Thoracic aorta (tissue), 2 donors: ENCODE measurements at places on chromosomes 12 and 14. TPM values are rescaled to one million over a fixed set of nuclear protein-coding genes. Genes with fewer than 3 reads are reported as not detected.

DNA sequence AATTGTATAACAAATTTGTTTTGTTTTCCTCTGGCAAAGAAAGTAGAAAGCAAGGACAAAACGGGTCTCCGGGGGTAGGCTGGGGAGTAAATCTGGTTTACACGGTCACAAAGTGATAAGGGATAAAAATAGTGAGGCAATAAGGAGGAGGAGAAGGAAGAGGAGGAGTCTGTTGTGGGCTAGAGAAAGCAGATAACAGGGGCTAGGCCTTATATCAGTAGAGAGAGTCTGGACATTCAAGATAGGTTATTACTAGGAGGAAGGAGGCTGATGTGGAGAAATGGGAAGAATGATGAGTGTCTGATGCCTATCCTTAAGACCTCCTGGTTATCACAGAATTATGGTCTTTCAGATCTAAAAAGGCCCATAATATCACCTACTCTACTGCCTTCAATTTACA lies 83.2 kb upstream of the SSTR1 start:
- no peak for DNase-seq
- no peak overlapping the region for H3K4me3 ChIP-seq
- H3K27me3 ChIP-seq: no peaks in the 10 kb centered on the region

DNA sequence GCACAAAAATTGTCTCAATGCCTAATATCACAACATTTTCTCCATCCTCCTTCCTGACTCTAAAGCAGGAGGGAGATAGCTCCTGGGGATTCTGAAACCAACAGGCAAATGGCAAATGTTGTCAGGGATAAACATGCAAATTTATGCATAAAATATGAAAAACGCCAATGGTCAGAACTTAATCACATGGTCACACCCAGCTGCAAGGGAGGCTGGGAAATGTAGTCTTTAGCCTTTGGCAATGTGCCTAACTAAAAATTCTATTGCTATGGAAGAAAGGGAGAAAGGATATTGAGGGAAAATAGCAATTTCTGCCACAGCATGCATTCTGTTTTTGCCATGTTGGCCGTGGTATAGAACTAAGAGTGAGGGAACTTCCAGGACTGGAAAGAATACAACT lies 11.7 kb upstream of the OASL start:
- H3K4me1 ChIP-seq: no peaks in the 10 kb centered on the region
- no peaks in the 10 kb centered on the region for H3K36me3 ChIP-seq
- no peak for DNase-seq
- H3K27me3 ChIP-seq: no peaks in the 10 kb centered on the region

SUPT16H gene
- total RNA-seq: 87.3 TPM

DNA sequence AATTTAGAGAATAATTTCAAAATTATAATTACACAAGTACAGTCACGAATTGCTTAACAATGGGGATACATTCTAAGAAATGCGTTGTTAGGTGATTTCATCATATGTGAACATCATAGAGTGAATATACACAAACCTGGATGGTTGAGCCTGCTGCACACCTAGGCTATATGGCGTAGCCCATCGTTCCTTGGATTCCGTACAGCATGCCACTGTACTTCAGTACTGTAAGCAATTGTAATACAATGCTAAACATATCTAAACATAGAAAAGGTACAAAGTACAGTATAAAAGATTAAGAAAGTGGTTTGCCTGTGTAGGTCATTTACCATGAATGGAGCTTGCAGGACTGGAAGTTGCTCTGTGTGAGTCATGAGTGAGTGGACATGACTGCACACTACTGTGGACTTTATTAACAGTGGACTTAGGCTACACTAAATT lies 286.2 kb downstream of the CACNA1C start:
- H3K36me3 ChIP-seq: no peaks in the 10 kb centered on the region
- no peaks in the 10 kb centered on the region for H3K27me3 ChIP-seq
- no peak overlapping the region for H3K4me3 ChIP-seq
- peaks cover 99% of the 10 kb centered on the region for H3K4me1 ChIP-seq
- DNase-seq: no peak

DNA sequence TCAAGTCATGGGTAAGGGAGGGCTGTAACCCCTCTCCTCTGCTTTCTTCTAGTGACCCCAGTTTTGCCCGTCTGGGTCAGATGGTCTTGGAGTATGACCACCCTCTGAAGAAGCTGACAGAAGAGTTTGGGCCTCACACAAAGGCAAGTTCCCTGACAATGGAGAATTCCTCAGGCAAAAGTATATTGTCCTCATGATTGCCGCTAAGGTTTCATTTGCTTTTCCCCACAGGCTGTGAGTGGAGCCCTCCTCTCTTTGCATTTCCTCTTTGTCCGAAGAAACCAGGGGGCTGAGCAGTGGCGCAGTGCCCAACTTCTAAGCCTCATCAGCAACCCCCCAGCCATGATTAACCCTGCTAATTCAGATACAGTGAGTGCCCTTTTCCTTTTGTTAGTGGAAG lies 12.1 kb downstream of the NCKAP1L start:
- no peak overlapping the region for H3K27ac ChIP-seq
- H3K36me3 ChIP-seq: no peaks in the 10 kb centered on the region
- no peak overlapping the region for H3K4me3 ChIP-seq
- H3K4me1 ChIP-seq: no peaks in the 10 kb centered on the region

GRCh38 chr12:52951126-52951525 lies 2.2 kb downstream of the KRT18 start:
- H3K4me3 ChIP-seq: no peak overlapping the region
- no peak overlapping the region for H3K27ac ChIP-seq
- no peaks in the 10 kb centered on the region for H3K36me3 ChIP-seq
- peaks cover 11% of the 10 kb centered on the region for H3K4me1 ChIP-seq
- no peaks in the 10 kb centered on the region for H3K27me3 ChIP-seq

PRMT5 gene
- total RNA-seq: 27.8 TPM

MGAT2 gene
- 45.9 TPM for total RNA-seq

DNA sequence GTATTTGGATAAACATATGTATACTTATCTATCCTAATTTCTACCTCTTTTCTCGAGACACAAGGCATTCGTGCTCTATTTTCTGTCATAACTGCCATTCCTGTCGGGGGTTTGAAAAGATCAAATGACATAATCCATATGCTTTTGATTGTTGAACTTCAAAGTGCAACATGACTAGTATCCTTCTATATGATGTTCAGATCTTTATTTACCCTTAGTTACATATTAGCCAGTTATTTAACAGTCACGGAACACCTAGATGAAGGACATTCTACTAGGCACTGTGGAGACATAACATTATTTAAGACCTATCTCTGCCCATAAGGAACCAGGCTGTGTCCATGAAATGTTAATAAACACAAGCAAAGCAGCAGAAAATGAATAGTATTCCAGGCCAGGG lies 11.2 kb upstream of the GRIN2B start:
- DNase-seq: no peak
- H3K36me3 ChIP-seq: no peaks in the 10 kb centered on the region
- H3K4me1 ChIP-seq: no peaks in the 10 kb centered on the region
- H3K4me3 ChIP-seq: no peak overlapping the region
- no peak overlapping the region for H3K27ac ChIP-seq

DNA sequence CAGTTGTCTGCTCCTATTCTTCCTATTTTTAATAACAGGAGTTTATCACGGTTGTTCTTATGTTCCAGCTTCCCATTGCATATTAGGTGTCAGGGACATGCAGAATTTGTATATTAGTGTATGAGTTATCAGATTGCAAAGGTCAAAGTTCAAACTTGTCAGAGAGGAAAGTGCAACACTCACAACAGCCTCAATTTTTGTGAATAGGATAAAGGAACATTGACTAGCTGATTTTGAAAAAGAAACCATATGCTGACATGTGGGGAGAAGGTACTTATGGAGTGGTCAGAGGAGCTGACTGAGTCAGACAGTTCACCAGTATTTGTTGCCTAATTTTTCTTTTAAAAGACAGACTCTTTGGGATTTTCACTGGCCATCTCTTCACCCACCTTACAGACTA lies 222.1 kb downstream of the C12orf50 start:
- no peak overlapping the region for H3K4me3 ChIP-seq
- H3K27me3 ChIP-seq: no peaks in the 10 kb centered on the region
- no peak for DNase-seq

DNA sequence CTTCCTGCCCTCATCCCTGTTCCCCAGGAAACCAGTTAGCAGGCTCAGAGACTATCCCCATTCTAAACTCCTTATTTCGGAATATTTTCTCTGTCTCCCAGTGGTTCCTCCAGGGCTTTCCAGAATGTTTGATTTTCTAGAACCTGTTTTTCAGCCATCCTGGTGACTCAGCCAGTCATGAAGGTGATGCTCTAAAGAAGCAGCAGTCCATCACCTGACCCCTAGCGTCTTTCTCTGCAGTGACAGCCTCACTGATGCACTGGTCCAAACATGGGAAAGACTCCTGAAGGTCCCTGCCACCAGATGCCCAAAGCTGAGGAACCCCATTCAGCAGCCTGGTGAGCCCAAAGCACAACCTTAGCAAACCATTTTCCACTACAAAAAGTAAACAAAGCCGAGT lies 212.6 kb downstream of the PHETA1 start:
- no peak overlapping the region for H3K27ac ChIP-seq
- DNase-seq: no peak
- no peaks in the 10 kb centered on the region for H3K36me3 ChIP-seq
- H3K27me3 ChIP-seq: no peaks in the 10 kb centered on the region

- H3K36me3 ChIP-seq: no peaks in the 10 kb centered on the region
- no peak for DNase-seq
- no peak overlapping the region for H3K4me3 ChIP-seq
- H3K27me3 ChIP-seq: no peaks in the 10 kb centered on the region
Measured at GRCh38 chr12:3295225-3295624, 195.8 kb upstream of the PRMT8 start.

- H3K4me3 ChIP-seq: no peak overlapping the region
- no peaks in the 10 kb centered on the region for H3K36me3 ChIP-seq
- no peaks in the 10 kb centered on the region for H3K27me3 ChIP-seq
- no peak for DNase-seq
Measured at GRCh38 chr12:6187948-6188793, 12.0 kb upstream of the CD9 start.

DDX55 gene
- total RNA-seq: 20.6 TPM

- DNase-seq: no peak
- no peaks in the 10 kb centered on the region for H3K27me3 ChIP-seq
- no peak overlapping the region for H3K27ac ChIP-seq
- H3K4me1 ChIP-seq: no peaks in the 10 kb centered on the region
- H3K36me3 ChIP-seq: no peaks in the 10 kb centered on the region
- H3K4me3 ChIP-seq: no peak overlapping the region
Measured at GRCh38 chr12:108591267-108591980, 6.5 kb downstream of the TMEM119 start.

DNA sequence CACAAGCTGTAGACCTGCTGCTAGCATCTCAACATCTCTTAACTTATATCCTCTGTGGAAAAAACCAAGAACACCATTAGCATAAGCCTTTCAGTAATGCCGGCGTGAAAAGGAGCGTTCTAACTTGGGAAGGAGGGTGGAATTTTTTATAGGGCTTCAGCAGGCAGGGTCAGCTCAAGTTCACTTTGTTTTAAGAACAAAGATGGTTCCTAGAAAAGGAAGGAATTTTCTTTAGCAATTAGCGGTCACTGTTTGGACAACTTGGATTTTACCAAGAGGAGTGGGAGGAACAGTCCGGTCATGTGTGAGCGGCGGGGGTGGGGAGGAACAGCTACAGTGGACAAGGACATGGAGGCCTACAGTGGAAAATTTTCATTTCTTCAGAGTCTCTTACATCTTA lies 35.9 kb downstream of the BBS10 start:
- H3K27me3 ChIP-seq: no peaks in the 10 kb centered on the region
- H3K27ac ChIP-seq: no peak overlapping the region
- no peaks in the 10 kb centered on the region for H3K36me3 ChIP-seq
- H3K4me1 ChIP-seq: no peaks in the 10 kb centered on the region

- no peaks in the 10 kb centered on the region for H3K4me1 ChIP-seq
- H3K27me3 ChIP-seq: no peaks in the 10 kb centered on the region
- DNase-seq: no peak
- H3K36me3 ChIP-seq: no peaks in the 10 kb centered on the region
- no peak overlapping the region for H3K27ac ChIP-seq
- no peak overlapping the region for H3K4me3 ChIP-seq
Measured at GRCh38 chr12:93857279-93857938, 180.2 kb downstream of the CRADD start.

- H3K4me1 ChIP-seq: peaks cover 27% of the 10 kb centered on the region
- no peak overlapping the region for H3K4me3 ChIP-seq
- no peak overlapping the region for H3K27ac ChIP-seq
- no peak for DNase-seq
- no peaks in the 10 kb centered on the region for H3K27me3 ChIP-seq
Measured at GRCh38 chr14:90556666-90557450, 160.0 kb downstream of the CALM1 start.

ADAM21 gene
- 0.14 TPM for total RNA-seq

GRCh38 chr14:33833706-33834465 lies 117.0 kb downstream of the EGLN3 start:
- no peaks in the 10 kb centered on the region for H3K27me3 ChIP-seq
- no peaks in the 10 kb centered on the region for H3K4me1 ChIP-seq
- no peak for DNase-seq
- H3K4me3 ChIP-seq: no peak overlapping the region
- H3K36me3 ChIP-seq: no peaks in the 10 kb centered on the region

CIROP gene
- total RNA-seq: not detected

DNA sequence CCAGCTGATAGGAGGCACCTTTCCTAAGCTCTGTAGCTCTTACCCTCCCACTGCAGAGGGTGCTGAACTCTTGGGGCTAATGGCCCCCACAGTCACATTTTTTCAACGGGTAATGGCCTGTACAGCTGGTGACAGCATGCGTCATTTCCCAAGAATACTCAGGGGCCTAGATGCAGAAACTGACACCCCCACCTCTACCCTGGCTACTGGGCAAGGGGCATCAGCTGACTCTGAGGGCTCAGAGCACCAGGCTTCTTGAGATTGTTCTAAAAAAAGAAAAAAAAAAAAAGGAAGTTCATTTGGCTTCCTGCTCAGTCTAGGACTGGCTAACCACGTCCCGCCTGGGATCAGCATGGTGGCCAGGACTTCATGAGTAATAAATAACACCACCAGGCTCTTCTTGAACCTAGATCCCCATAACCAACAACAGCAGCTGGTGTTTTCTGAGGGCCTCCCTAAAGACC lies 35.2 kb downstream of the ZFP36L1 start:
- no peak for DNase-seq
- H3K4me3 ChIP-seq: no peak overlapping the region
- H3K27me3 ChIP-seq: no peaks in the 10 kb centered on the region
- H3K27ac ChIP-seq: no peak overlapping the region
- no peaks in the 10 kb centered on the region for H3K36me3 ChIP-seq
